Left renal pelvis (tissue), 4 donors: ENCODE measurements at places on chromosomes 12 and 14. TPM values are rescaled to one million over a fixed set of nuclear protein-coding genes. Genes with fewer than 3 reads are reported as not detected.

The RNASE7 gene
- not detected for polyA plus RNA-seq

The SARNP gene
- 101 TPM for polyA plus RNA-seq

The WNT5B gene
- 6.6 TPM for polyA plus RNA-seq

The CLEC6A gene
- polyA plus RNA-seq: not detected

The MLH3 gene
- 27.8 TPM for polyA plus RNA-seq

The POTEM gene
- polyA plus RNA-seq: not detected

The ESPL1 gene
- 8.1 TPM for polyA plus RNA-seq
